ENCODE measurements at places on chromosomes 11 and 22.

GRCh38 chr11:72693271-72693968, 19.2 kb upstream of the PDE2A start:
- DNase-seq = no peak

- no peak for DNase-seq
Measured at GRCh38 chr11:57983191-57983590, 40.5 kb upstream of the OR9Q1 start.

DNA sequence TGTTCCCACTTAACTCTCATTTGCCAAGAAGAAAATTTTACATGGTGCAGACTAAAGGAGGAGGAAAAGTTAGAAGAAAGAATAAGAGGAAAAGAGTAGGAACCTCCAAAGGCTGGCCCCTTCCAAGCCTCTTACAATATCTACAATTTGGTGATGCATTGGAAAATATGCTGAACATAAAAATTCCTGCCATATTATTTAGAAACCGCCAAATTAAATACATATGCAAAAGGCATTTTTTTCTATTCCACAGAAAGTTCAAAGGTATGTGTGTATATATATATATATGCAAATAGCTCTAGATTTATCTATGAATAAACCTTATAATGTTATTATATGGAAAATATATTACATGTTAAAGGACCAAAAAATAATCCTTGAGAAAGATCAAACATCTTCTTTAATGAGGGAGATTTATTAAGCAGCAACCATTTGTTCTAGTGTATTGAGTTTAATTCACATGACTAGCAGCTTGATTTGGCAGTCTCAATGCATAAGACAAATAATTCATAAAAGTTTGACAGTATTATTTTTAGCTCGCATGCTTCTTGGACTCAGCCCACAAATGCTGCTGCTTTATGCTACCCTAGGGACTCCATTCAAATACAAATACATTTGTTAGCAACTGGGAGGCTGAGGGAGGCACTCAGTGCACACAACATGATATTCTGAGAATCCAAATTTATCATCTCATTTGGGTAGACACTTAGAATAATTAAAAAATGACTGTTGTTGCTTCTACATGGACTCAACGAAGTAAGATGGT, 184.9 kb downstream of the SBF2 start:
- DNase-seq = no peak

DNA sequence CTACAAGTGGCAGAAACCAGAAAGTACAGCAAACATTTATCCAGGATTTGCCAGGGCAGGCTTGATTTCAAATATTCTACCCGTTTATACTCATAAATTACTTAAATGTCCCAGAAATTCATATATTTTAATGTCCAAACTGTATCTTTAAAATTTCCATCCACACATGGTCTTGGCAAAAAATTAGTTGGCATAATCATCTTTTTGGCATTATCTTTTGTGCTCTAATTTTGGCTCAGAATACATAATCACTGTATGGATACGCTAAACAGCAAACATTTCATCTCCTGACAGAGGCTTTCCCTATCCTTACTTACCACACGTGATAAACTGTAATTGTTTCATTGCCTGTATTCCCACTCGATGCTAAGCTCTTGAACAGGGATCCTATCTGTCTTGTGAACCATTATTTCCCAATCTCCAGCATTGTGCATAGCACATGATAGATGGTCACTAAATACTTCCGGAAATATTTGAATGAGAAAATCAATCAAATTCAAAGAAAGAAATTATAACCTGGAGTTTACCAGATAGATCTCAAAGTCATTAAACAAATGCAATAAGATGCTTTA, 64.2 kb downstream of the CADM1 start:
- DNase-seq = no peak

DNA sequence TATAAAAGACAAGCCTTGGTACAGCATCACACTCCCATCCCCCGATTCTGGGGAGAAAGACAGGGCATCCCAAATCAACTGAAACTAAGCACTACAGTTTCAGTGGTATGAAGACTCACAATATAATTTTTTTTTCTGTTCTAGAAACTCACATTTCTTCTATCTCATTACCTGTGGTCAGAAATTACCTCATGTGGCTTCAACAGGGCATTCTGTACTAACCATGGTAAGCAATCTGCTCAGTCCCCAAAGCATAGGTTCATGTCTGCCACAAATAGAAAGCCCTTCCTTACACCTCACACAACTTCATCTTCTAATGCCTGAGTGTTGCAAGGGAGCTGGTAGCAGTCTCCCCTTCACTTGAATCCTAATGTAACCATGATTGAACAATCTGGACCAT, 147.4 kb upstream of the POU2AF2 start:
- DNase-seq = no peak

GRCh38 chr11:11626128-11626527, 4.3 kb upstream of the GALNT18 start:
- DNase-seq = no peak

DNA sequence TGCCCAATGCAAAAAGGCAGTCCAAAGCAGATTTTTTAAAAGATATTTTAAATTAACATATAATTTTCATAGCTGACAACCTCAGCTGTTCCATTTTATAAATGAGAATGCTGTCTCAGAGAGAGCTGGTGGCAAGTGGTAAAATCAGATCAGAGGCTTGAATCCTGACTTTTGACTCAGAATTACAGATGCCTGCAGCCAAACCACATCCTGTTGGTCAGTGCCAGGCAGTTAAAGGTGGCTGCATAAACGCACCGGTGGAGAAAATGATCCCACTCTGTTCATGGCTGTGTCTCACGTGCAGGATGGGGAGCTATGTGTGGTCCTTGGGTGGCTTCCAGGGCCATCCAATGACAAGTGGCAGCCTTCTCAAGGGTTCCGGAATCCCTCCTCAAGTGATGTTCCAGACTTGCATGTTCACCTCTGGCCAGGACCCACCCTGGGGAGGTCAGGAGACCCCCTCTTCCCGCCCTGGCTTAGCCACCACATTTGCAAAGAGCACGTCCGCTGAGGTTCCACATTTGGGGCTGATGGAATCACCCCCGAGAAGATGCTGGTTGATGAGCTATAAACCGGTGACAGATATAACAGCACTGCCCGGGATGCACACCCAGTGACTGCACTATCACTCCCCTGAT, 155.5 kb downstream of the SHANK2 start:
- DNase-seq = no peak

DNA sequence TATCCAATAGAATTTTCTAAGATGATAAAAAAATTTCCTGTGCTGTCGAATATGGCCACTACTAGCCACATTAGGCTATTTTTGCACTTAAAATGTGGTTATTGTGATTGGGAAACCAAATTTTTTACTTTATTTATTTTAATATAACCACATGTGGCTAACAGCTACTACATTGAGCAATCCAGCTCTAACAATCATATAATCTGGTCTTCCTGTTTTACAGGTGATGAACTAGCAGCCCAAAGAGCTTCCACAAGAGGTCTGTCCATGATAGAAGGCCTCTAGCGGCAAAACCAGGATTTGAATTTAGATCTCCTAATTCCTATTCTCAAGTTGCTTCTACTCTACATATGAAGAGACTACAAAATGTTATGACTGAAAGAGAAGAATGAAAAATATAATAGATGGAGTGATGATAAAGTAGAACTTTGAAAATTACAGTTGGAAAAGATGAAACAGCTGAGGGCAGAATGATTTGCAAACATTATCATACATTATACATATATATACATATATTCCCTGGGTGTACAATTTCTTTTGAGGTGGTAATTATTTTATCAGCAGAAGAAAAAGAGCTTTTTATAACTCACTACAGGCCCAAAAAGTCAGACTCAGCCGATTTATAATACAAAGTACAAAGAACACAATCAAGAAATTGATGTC, 363.5 kb upstream of the PITPNB start:
- DNase-seq = no peak

- no peak for DNase-seq
Measured at GRCh38 chr11:40061221-40061620, 1398.2 kb downstream of the LRRC4C start.

GRCh38 chr11:1227551-1228100, 4.8 kb downstream of the MUC5B start:
- no peak for DNase-seq

DNA sequence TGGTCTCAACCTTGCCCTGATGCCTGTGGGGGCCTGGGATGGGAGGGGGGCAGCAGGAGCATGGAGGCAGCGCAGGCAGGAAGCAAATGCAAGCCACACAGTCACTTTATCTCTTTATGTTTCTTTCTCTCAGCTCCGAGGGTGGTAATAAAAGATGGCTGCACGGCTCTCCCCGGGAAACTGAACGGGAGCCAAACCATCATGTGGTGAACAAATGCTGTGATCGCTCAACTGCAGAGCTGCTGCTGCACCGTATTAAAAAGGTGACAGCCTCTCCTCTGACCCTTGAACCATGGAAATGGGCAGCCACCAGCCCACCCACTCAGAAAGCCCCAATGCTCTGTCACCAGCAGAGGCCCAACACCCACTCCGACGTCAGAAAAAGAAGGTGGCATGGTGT, 110.0 kb downstream of the TIMP3 start:
- no peak for DNase-seq

DNA sequence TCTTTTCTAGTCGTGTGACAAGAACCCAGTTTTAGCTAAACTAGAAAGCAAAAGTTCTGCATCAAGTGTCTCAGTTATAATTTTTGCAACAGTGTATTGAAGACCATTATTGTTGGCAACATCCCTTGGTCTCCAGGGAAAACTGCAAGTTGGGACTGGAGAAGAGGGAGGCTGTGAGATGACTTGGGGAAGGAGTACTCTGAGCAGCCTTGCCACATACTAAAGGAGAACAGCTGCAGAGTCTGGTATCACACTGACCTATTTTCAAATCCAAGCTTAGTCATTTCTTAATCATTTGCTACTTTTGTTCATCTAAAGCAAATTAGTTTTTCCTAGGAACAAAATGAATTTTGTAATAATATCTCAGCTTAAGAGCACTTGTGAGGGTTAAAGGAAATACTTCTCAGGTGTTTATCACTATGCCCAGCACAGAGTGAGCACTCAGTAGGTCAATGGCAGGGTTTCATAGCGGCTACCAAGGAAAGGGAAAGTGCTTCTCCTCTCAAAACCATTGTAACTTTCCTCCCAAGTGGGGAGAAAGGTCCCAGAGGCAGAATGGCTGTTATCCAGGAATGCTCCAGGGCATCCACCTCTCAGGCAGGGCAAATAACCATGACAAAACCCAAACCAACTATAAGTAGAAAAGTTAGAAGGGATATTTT, 247.1 kb downstream of the C11orf87 start:
- no peak for DNase-seq

GRCh38 chr11:121889931-121890330, 226.1 kb downstream of the BLID start:
- no peak for DNase-seq

GRCh38 chr11:120254788-120255518, 15.0 kb downstream of the POU2F3 start:
- no peak for DNase-seq

- DNase-seq = no peak
Measured at GRCh38 chr22:25689631-25690030, 52.4 kb upstream of the MYO18B start.

- DNase-seq = no peak
Measured at GRCh38 chr11:67492801-67493547, 10.1 kb downstream of the AIP start.

DNA sequence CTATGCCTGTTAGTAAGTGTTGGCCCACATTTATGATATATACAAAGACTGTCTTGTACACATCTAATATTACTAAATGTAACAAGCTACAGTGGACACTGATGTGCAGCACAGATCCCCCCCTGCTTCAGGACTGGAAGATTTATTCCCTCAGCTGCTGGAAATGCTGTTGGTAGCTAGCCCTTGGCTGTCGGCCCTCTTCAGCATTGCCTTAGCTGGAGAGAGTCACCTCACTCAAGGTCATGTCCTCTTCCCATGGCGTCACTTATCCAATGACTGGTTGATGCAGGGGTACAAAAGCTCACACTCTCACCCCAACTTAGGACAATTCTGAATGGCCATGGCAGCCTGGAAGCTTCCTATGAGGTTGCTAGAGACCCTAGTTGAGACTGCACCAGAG, 312.7 kb downstream of the SOX6 start:
- no peak for DNase-seq

DNA sequence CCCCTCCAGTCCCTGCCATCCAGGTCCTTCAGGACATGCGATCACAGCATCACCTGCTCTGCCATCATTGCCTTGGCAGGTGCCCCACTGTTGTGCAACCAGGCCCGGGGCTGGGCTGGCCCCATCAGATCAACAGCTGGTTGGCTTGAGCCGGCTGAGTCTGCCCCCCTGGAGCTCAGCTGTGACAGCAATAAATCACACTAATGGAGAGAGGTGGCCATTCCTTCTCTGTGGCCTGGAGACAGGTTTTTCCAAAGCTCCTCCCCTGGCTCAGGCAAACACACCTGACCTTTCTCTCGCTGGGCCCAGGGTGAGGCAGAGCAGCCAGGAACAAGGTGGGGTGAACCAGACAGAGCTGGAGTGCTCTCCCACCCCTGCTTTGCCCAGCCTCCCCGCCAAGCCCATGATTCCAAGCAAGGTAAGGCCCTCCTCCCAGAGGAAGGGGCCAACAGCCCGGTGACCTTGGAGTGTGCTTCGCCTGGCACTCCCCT, 8.9 kb upstream of the FXYD2 start:
- no peak for DNase-seq

DNA sequence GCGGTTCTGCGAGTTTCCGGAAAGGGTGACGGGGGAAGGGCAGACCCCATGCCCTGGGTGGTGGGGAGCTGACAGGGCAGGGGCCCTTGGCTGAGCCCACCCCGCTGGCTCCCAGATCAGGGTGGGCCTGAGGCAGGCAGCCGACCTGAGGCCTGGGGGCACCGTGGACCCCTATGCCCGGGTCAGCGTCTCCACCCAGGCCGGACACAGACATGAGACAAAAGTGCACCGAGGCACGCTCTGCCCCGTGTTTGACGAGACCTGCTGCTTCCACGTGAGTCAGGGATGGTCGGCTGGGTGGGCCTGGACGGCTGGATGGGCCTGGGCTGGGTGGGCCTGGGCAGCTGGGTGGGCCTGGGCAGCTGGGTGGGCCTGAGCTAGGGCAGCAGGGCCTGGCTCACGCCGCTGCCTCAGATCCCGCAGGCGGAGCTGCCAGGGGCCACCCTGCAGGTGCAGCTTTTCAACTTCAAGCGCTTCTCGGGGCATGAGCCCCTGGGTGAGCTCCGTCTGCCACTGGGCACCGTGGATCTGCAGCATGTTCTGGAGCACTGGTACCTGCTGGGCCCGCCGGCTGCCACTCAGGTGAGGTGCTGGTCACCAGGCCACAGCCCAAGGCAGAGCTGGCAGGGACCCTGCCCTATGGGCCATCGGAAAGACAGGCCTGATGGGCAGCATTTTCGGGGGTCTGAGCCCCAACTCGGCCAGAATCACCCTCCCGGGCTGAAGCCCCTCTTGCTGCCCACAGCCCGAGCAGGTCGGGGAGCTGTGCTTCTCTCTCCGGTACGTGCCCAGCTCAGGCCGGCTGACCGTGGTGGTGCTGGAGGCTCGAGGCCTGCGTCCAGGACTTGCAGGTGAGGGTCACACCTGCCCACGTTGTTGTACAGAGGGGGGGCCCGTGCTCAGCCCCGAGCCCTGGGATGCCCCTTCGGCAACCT, 1.5 kb downstream of the SYT8 start:
- DNase-seq = no peak

DNA sequence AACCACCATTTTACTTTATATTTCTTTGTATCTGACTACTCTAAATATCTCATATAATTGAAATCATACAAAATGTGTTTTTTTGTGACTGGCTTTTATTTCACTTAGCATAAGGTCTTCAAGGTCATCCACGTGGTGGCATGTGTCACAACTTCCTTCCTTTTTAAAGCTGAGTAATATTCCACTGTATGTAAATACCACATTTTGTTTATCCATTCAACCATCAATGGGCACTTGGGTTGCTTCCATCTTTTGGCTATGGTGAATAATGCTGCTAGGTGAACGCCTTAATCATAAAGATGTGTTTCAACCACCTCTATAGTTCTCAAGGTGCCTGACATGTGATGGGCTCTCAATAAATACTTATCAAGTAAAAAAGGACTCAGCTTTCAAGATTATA, 15.5 kb downstream of the RAB30 start:
- no peak for DNase-seq

Measured in brain pericyte (primary cell).